ENCODE measurements at places on chromosomes 12 and 14. TPM values are rescaled to one million over a fixed set of nuclear protein-coding genes. Genes with fewer than 3 reads are reported as not detected.

DNA sequence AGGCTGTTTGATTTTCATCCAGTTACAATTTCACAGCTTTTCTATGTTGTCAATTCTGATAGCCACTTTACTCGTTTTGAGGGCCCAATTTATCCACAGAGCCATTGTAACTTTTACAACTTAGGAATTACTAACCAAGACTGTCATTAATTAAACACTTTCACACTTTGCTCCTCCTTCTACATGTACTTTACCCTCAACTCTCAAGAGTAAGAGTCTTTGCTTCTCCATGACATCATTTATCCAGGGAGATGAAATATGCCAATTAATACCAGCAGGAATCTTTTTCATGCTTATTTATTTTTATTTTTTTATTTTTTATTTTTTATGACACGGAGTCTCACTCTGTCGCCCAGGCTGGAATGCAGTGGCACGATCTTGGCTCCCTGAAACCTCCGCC is 13.5 kb downstream of the SLIRP start:
- no peak for DNase-seq

GRCh38 chr12:124682425-124683151 is 115.2 kb upstream of the NCOR2 start:
- DNase-seq = no peak

The RPL10L gene
- total RNA-seq = not detected

DNA sequence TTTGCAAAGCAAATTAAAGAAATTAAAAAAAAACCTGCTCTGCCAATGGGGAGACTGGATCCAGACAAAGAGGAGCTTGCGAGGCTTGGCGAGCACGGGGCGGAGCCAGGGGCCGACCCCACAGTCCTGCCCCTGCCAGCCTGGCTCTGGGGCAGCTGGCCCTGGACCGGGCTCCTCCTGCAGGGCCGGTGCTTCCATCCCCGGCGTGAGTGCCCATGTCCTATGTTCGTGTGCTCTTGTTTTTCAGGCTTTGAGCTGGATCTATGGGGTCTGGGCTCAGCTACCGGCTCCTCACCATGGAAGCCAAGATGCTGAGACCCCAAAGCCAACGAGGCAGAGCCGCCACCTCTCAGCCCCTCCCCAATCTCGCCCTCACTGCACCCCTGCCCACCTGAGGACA is 176.8 kb downstream of the KIF26A start:
- no peak for DNase-seq

The CDCA4 gene
- 2.3 TPM for total RNA-seq

GRCh38 chr12:95231190-95231589 is 13.6 kb downstream of the VEZT start:
- DNase-seq = no peak

GRCh38 chr14:90132821-90133570 is 71.2 kb downstream of the KCNK13 start:
- DNase-seq = no peak

The COQ10A gene
- 4.8 TPM for total RNA-seq

- no peak for DNase-seq
Observed at GRCh38 chr12:91889059-91889458, 256.6 kb downstream of the BTG1 start.

GRCh38 chr14:21989090-21989489 is 315.5 kb upstream of the OR4E1 start:
- no peak for DNase-seq

The RDH16 gene
- total RNA-seq = 5.6 TPM

DNA sequence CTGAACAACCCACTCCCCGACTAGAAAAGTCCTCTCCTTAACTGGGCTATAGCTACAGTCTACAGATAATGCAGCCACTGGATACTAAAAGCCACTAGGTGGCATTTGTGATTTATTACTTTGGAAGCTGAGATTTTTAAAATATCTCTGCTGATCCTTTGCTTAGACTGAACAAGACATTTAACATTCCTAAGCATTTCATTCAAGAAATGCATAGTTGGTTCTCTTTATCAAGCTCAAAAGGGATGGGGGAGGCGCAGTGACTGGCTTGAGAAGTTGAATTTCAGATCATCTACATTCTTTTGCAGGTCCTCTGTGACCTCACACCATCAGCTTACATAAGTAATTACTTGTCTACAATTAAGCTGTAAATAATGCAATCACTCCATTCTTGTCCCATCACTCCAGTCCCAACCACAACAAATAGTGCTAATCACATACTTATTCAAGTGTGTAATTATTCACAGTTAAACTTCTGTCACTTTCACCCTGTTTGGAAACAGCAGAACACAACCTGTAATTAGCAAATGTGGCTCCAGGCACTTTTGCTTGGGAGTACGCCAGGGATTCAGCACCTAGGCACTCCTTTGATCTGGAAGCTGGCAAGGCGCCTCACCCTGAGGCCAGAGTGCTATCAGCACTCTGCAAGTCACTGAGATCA is 203.6 kb downstream of the NOVA1 start:
- no peak for DNase-seq

- DNase-seq = peak; percentile 91
Observed at GRCh38 chr14:71320107-71320733, 413.0 kb downstream of the PCNX1 start.

DNA sequence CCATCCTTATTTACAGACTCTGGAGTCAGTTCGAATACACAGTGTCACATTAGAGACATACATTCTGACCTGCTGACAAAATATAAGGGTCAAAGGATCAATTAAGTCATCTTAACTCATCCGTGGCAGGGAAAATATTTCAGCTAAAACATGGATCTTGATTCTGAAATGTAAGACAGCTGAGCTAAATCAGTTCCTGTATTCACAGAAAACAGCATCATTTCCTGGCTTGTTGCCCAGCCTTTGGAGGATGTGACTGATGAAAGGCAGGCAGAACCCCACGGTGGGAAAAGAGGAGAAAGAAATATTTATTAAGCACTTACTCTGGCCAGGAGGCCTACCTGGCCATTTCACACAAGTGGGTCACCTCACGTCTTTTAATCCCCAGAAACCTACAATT is 101.9 kb downstream of the GAS2L3 start:
- DNase-seq = no peak

DNA sequence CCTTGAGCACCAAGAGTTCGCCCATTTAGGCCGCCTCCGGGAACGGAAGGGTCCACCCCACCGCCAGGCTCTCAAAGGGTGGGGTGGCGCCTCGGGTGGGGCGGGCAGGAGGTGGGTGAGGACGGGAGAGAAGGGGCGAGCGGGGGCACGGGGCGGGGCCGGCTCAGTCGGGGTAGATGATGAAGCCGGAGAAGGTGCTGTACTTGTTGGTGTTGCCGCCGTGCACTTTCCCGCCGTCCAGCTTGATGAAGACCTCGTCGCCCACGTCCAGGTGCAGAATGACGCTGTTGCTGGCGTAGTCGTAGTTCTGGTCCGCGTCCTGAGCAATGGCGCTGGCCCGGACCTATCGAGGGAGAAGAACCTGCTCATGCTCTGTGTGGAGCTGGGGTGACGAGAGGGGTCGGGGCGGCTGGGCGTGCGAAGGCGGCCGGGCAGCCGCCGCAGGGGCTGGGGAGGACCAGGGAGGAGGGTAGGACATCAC is 4.1 kb downstream of the C1QL4 start:
- DNase-seq = no peak

DNA sequence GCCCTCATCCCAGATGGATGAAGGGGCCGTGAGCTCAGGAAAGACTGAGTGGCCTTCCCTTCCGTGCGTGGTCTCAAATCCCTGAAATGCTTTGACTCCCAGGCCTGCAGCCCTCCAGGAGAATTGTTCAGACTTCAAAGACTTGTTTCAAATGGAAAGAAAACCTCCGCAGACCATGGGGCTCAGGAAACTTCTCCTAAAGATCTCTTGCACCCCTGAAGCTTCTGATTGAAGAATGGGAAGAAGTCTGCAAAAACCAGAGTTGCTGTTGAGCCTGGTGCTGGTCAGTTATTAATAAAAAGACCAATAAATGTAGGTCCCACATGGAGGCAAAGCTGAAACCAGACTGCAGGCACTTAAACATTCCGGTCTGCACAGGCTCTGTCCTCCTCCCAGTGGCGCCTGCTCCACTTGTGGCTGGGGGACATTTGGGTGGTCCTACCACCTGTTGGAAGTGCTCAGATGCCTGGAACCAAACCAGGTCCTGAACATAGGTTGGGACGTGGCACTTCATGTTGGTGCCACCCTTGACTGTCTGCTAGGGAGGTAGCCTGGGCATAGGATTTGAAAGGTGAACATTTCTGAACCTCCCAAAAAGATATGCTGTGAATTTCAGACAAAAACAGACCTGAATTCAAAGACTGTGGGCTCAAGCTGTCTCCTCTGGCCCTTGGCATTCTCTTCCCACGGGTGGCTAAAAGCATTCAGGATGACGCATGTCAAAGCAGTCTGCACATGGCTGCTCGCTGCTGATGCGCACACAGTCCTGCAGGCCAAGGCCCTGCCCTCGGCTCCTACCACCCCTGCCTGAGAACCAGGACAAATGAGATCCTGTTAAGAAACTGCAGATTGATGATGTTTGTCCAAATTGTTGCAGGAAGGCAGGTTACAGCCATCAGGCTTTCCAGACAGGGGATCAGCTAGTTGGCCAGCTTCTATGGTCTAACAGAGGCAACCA is 36.2 kb upstream of the MEG3 start:
- DNase-seq = no peak

GRCh38 chr12:28539691-28540323 is 349.6 kb downstream of the CCDC91 start:
- DNase-seq = no peak

The TAS2R43 gene
- not detected for total RNA-seq

The NGB gene
- not detected for total RNA-seq

The KERA gene
- total RNA-seq = not detected

DNA sequence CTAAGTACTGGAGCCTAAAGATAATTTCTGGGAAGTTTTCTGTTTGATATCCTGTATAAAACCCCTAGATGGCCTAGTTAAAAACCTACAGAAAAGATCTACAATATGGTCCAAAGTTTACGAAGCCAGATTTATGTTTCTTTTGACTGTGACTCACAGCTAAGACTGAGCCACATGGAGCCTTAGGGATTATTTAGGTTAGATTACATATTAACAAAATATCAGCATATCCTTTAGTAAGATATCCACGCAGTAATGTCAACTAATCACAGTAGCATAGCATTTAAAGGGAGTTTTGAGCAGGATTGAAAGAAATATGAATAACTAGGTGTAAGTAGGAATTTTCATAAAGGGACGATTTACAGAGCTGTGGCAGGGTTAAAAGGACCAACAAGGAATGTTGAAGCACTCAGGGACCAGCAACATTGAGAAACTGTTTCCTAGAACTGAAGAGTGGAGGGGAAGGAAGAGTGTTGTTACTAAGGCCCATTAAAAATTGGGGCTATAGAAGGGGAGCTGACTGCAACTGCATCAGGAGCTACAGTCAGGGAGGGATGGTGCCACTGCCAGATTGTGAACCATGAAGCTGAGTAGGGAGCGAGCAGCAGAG is 155.5 kb downstream of the DACT1 start:
- no peak for DNase-seq

DNA sequence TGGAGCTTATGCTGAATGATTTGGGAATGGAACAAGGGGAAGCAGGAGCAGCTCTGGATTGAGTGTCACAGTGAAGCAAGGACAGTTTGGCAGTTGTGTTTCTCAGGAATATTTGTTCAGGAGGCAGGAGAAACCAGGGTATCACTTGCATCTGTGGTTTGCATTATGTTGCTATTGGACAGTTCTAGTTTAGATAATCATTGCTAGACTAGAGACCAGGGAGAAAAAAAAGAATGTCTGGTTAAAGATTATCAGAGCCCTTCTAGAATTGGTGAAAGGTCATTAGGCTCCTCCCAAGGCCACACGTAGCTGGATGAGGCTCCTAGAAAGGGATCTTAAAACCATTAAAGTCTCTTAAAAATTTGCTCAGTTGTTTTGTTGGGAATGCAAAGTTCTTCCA is 17.0 kb upstream of the SRSF5 start:
- DNase-seq = no peak

GRCh38 chr12:70627677-70628076 is 9.6 kb downstream of the PTPRB start:
- no peak for DNase-seq
